ENCODE measurements at places on chromosomes 4 and X. TPM values are rescaled to one million over a fixed set of nuclear protein-coding genes. Genes with fewer than 3 reads are reported as not detected.

Gene DSPP
- total RNA-seq: not detected

Gene CSN1S1
- total RNA-seq: not detected

Gene GPR82
- total RNA-seq: not detected

Gene RAB9A
- total RNA-seq: 59.3 TPM

Gene RPS6KA6
- 6.2 TPM for total RNA-seq

Gene NIPAL1
- 3.0 TPM for total RNA-seq

DNA sequence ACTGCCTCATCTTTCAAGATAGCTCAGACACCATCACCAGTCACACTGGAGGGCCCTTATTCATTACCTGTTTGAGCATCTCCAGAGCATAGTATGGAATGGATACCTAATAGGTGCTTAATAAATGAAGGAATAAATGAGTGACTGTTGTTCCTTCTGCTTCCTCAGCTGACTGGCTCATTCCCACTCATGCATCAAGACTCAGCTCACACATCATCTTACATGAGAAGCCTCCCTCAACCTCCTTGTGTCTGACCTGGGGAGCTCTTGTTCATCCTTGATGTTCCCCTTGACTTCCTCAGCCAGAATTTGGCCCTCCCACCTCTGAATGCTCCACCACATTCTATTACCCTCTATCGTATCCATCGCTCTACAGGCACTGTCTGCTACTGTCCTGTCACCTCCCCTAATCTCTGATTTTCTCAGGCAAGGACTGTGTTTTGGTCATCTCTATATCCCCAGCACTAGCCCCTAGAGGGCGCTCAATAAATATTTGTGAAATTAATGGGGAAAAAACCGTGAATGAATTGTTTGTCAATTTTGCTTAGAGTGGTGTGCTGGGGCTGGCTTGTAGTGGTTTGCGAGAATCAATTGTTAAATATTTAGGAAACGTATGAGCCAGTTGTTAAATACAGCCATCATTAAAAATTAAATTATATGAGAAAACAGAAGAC lies 88.3 kb downstream of the NHSL2 start:
- H3K36me3 ChIP-seq: no peaks in the 10 kb centered on the region
- H3K4me1 ChIP-seq: peaks cover 4% of the 10 kb centered on the region
- no peak overlapping the region for H3K27ac ChIP-seq
- H3K27me3 ChIP-seq: no peaks in the 10 kb centered on the region
- no peak overlapping the region for H3K4me3 ChIP-seq

DNA sequence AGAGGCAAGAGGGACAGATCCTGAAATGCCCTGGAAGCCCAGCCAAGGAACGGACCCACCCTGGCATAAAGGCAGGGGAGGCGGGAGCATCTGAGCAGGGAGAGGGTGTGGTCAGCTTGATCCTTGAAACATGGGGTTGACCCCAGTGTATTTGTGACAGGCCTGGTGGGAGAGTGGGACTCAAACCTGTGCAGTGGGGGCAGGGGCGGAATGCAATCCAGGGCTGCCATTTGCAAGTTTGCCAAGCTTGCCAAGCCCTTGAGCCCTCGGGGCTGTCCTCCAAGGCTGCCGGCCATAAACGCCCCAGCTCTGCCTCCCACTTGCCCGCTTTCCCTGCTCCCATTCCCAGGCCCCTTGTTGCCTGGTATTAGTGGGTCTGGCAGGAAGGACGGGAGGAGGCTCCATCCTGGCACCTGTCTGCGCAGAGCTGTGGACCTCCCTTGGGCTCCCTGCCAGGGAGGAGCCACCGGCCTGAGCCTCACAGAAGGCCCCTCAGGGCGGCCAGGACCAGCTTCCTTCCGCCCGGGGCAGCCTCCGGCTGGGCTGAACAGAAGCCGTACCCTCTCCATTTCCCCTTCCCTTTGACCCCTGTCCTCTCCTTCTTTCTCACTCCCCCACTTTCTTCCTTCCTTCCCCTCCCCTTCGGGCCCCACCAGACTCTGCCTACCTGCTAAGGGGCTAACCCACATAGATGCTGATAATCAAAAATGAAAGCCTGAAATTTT lies 661 bp downstream of the S100P start:
- no peak overlapping the region for H3K4me3 ChIP-seq
- H3K27ac ChIP-seq: no peak overlapping the region

All from Karpas-422 (cell line).